ENCODE measurements at places on chromosomes 1 and 21.

GRCh38 chr1:192869308-192869940, 60.6 kb downstream of the RGS2 start:
- no peak for DNase-seq

- DNase-seq, result no peak
These were observed 4.9 kb downstream of the NHLH1 start for GRCh38 chr1:160371756-160372155.

DNA sequence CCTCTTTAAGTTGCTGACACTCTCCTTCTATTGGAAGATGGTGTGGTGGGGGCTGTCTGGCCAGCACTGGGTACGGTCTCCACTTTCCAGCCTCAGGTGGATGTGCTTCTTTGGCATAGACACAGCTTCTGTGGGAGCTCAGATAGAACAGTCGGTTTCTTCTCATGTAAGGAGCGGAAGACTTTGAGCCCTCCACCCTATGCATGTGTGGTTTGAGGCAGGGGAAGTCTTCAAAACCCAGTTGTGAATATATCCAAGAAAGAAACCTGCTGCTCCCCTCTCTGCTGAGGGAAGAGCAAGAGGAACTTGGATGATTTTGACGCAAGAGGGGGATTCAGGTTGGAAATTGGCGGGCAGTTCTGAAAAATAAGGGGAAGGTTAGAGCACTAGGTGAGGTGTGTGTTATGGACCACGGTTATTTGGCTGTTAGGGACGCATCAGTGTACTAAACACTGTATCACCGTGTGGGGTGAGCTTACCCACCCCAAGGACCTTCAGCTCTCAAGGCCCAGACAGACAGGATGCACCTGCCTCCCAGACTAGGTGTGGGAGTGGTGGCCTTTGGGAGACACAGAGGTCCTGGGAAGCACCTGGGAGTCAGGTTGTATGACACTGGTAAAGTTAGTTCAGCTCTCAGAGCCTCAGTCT, 36.2 kb downstream of the IL6R start:
- no peak for DNase-seq

- no peak for DNase-seq
These were observed 452.9 kb downstream of the MATN1 start for GRCh38 chr1:30270461-30270860.

DNA sequence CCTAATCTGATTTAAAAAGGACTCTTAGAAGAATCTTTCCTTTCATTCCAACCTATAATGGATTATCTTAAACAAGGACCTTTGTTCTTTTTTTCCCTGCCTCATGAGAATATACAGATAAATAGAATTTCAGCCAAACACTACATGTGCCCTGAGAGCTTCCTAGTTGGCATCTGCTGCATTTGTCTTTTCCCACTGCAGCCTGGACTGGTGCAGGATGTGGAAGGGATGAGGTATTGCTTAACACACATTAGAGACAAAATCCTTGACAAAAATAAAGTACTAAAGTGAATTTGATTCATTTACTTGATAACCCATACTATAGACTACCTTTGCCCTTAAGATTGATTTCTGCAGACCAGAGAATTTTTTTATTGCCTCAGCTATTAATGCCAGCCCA, 59.5 kb downstream of the PALMD start:
- no peak for DNase-seq

- DNase-seq, result no peak
These were observed 59.2 kb downstream of the CD34 start for GRCh38 chr1:207851696-207852095.

- peak; percentile 88 for DNase-seq
These were observed at the start of gene LUZP1 for GRCh38 chr1:23168445-23169194. LUZP1 (minus strand) TSS chr1:23168856.

DNA sequence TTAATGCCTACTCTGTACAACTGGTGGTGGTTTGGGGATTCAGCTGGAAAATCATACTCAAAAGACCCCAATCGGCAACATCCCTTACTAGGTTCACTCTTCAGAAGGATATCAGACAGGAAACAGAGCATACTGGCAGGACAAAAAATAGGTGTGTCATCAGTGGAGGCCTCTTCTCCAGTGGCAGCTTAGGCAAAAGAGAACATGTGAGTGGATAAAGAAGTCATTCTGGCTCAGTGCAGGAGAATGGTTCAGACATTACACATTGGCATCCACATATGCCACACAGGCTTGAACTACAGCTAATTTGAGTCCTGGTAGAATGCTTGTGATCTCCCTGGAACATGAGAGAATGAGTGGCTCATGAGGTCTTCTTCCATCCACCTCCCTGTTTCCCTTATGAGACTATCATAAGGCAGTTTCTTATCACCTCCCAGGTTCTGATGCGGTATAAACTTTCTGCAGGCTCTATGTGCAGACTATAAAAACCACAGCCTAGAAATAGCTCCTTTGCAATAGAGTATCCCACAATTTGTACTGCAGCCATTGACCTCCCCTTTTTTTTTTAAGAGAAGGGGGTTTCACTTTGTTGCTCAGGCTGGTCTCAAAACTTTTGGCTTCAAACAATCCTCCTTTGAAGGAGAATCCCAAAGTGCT, 24.7 kb downstream of the VAMP4 start:
- DNase-seq, result no peak

DNA sequence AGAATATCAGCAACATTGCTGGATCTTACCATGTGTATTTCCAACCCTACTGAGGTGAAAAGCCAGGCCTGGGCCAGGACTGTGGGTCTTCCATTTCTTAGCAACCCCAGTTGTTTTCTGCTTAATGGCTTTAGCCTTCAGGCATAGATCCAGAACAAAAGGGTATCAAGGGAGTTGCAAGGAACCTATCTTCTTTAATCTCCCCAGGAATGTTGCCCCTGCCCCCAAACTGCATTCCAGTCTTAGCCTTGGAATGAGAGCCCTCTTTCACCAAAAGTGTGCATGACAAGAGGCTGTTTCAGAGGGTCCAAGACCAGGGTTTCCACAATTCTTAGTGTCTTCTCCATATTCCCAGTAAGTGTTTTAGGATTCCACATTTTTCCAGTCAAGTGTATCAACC, 87.9 kb upstream of the SOX13 start:
- no peak for DNase-seq

GRCh38 chr1:64842224-64842623, 97.3 kb downstream of the RAVER2 start:
- DNase-seq, result no peak

DNA sequence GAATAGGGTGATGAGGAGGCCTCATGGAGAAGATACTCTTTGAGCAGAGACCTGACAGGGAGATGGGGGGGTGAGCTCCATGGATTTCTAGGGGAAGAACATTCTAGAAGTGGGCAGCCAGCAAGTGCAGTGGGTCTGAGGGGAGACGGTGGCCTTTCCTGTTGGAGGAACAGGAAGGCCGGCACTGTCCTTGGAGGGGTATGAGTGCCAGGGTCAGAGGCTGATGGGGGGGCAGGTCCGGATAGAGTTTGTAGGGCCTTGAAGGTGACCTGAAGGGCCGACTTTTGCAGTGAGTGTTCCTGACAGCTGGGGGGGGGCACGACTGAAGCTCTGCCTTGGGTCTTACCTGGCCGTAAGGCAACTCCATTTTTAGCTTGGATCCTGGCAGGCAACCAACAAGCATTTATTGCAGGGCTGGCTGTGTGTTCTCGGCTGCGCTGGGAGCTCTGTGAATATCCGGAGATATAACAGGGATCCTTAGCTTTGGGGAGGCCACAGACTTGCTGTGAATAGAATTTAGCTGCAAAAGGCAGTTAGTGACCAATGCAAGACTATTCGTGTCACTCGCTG, 130.6 kb downstream of the MRPS6 start:
- no peak for DNase-seq

DNA sequence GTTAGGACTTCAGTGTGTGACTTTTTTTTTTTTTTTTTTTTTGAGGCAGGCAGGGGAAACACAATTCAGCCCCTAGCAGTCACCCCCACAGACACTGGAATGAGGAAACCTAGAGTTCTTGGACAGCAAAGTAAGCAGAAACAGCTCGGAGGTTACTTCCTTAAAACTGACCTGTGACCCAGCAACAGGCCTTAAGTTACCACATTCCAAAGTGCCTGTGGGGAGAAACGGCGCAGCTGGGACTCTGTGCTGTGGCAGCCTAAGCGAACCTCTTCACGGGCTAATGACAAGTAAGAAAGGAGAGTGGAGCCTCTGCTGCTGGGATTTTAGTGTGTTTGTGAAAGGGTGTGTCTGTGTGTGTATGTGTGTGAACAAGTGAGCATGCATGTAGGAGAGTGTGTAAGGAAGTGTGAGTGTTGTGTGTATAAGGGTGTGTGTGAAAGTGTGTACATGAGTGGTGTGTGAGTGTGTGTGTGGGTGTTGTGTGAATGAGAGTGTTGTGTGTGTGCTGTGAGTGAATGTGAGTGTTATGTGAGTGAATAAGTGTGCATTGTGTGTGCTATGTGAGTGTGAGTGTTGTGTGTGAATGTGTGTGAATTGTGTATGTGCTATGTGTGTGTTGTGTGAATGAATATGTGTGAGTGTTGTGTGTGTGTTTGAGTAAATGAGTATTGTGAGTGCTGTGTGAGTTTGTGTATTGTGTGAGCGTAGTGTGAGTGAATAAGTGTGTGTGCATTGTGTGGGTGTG, 180.8 kb downstream of the BRINP2 start:
- no peak for DNase-seq

DNA sequence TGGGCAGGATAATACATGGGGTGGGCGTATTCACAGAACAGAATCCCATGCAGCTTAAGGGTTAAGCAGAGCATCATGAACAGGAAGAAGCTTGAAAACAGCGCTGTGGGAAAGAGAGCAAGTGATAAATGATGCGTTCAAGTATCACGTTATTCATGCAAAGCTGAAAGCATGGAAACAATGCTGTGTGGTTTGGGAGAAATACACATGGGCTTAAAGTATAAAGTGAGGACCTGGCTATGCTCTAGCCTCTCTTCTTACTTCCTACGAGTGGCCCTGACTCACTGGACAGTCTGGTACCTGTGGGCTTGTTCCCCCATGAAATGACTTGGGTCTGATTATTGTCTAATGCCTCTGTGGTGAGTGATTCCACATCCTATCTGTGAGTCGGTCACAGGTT, 25.7 kb downstream of the TMPRSS2 start:
- no peak for DNase-seq

DNA sequence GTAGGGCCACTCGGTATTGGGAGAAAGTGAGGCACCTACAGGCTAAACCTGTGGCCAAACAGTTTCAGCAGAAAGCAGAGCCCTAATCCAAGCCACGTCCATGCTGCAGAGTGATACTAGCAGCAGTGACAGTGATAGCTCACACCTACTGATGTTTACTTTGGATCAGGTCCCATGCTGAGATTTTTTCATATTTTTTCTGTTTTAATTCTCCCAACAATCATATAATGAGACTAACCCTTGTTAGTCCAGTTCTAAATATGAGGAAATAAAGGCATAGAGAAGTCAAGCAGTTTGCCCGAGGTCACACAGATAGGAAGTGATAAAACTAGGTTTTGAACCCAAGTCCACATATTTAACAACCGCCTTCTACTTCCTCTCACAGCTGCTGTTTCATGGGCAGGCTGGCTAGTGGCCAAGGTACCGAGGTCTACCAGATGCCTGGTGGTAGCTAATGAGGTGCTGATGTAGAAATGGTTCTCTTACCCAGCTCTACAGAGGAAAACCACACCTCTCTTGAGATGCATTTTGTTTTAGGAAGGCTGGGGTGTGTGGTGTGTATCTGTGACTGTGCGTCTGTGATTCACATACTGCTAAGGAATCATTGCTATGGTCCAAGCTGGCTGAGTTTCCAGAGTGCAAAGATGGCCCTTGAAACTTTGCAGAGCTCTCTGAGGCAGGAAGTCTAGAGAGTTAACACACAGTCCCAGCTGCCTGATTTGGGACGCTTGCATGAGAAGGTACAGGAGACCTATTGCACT, 80.3 kb upstream of the ARTN start:
- no peak for DNase-seq

DNA sequence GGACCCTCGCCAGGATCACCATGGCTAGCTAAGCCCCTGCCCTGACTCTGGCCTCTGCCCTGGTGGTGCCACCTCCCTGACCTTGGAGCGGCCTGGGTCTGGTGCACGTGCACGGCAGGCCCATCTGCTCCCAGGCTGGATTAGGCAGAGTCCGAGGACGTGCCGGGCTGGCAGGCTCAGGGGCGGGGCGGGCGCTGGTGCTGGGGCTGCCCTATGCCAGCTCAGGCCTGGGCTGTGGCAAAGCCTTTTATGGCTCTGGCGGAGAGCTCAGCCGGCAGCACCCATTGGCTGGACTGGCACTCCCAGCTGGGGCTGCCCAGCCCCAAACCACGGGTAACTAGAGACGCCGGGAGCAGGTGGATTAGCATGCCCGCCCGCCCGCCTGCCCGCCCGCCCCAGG, 17.1 kb upstream of the EDN2 start:
- DNase-seq, result no peak

- DNase-seq, result no peak
These were observed 435.4 kb downstream of the PTPRU start for GRCh38 chr1:29671446-29672356.

DNA sequence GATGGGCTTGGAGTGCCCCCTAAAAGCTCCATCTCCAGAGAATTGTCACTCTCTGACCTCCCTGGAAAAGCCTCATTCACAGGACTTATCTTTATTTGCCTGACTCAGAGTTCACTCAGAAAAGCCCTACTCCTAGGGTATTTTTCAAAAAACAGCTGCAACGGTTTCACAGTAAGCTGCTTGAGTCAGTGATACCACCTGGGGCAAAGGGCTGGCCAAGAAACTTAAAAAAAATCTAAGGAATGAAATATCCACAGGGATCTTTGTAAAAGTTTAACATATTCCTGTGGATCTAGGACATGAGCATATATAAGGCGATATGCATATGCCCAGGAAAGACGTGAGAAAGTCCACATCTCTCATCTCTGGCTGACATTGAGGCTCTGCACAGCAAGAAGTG, 33.8 kb upstream of the TSPAN2 start:
- DNase-seq, result no peak

- DNase-seq, result no peak
These were observed 36.5 kb upstream of the KCNJ15 start for GRCh38 chr21:38220270-38220737.
